ENCODE measurements at places on chromosomes 4 and X.

GRCh38 chr4:2041239-2042130 lies 17.6 kb upstream of the NAT8L start:
- DNase-seq: peak; percentile 74

GRCh38 chr4:138592796-138593195 lies 350.6 kb upstream of the SLC7A11 start:
- DNase-seq: no peak

DNA sequence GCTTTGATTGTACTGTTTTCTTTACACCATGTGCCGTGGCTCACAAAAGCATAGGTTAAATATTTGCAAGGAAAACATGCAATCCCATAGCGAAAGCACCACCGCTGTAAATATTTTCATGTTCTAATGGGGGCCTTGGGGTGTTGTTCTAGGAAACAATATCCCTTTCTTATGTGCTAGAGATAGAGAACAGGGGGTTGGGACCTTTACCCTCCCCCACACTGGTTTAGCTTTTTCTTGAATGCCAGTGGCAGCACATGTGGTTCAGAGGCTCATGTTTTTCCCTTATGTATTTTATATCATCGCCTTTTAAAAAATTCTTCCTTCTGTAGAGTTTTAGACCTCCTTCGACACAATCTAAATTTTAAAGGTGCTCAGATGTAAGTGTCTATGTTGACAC lies 422.6 kb upstream of the TENM3 start:
- no peak for DNase-seq

DNA sequence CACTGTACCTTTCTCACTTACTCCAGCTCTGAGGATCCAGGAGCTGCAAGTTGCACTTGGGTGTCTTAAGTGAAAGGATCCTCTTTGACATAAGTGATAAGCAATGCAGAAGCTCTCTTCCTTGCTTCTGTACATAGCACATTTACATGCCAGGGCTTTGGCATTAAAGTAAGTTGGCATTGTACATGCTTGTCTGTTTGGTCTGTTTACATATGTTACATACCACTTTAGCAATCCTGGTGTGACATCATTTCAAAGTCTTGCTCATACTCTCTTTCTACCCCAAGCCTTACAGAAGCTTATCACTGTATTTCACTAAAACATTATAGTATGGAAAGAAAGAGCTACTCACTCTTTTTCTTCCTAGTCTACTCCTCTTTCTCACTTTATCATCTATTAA lies 2548.3 kb downstream of the ARAP2 start:
- no peak for DNase-seq

DNA sequence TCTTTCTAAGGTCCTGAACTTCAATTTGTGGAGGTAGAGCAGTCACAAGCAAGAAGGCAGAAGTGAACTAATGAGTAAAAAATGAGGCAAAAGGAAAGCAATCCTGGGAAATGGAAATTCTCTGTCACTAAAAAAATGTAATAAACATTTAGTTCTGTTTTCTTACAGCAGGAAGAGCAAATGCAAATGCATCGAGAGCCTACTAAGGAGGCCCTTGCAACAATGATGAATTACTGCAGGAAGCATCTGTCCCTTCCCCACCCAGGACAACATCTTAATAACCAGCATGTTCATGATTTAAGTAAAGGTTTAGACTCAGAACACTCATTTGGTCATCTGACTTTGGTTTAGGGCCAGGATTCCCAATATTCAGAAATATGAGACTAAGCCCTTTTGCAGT lies 341.4 kb upstream of the NOCT start:
- no peak for DNase-seq

- DNase-seq: no peak
Measured at GRCh38 chr4:84666439-84666838, 83.5 kb downstream of the CDS1 start.

DNA sequence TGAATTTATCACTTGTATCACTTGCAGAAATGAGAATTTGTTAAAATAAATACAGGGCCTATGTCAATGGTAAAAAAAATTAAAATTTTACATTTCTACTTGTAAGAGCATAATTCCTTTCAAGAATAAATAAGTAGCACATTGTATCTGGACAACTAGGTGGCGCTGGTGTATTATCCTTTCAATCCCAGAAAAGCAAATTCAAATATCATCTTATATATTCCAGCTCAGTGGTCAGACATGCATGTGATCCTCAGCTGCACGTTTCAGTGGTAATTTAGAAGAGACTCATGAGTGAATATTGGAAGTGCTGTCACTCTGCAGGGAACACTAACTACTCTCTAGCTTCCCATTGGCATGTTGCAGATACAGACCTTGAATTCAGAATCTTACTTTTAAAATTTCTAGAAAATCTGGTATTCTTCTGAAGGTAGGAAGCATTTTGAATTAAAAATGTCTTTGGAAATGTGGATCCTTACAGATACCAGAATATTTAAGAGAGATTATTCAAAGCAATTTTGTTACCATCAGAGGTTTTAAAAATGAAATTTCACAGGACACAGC lies 1414.7 kb upstream of the TENM3 start:
- DNase-seq: peak; percentile 76

DNA sequence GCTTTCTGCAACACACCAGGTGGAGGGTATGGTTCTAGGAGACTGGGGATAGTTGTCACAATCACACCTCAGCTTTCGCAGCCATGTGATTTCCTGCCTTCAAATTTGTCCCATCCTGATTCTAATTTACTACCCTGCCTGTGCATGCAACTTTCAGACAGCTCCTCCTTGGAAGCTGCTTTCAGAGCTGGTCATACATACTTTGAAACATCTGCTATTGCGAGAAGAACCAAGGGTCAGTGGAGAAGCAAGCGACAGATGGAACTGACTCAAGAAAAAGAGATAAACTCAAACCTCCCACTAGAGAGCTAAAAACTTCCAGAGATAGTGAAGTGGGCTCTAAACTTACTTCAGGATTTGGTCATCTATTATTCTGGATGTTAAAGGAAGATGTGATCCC lies 381.7 kb upstream of the FGF13 start:
- no peak for DNase-seq

DNA sequence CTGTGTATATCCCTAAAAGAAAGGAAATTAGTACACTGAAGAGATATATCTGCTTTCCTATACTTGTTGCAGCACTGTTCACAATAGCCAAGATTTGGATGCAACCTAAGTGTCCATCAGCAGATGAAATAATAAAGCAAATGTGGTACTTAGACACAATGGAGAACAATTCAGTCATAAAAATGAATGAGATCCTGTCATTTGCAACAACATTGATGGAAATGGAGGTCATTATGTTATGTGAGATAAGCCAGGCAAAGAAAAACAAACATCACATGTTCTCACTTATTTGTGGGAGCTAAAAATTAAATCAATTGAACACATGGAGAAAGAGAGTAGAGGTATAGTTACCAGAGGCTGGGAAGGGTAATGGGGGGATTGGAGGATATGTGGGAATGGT lies 611.9 kb downstream of the STPG2 start:
- no peak for DNase-seq

DNA sequence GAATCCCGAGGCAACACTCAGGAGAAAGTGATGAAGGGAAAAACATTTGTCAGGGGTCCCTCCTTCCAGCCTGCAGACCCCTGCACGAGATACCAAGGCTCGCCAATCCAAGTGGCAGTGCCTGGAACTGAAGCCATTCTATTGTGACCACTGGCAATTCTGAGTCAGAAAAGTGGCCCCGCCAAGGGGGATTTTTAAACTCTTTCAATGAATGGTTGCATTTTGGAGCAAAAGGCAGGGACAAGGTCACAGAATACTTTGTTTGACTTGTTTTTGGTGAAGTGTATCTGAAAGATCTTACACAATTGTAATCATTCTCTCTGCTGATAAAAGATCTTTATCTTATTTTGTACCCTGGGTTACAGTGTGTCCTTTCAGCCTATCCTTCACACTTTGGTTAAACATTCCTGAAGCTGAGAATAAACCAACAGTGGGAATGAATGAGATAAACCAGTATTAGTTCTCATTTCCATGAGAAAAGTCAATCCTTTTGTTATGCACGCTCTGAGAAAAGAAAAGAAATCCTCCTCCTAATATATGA lies 115.9 kb upstream of the PDLIM3 start:
- DNase-seq: no peak

- no peak for DNase-seq
Measured at GRCh38 chr4:174398728-174399127, 115.0 kb downstream of the CEP44 start.

DNA sequence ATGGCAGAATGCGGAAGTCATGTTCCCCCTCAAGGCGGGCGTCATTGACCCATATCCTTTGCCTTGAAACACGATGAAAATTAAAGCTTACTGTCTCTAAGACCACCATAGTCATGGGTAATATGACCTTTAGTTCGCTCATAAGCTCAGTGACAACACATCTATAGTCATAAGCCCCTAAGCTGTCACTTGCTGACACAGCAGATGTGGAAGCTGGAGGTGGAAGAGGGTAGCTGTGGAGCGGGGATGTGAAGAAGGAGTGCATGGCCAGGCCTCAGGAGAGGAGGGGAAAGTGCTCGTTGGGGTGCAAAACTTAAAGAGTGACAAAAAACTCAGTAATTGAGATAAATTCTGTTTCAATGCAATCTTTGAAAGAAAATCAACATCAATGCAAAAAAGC lies 134.0 kb upstream of the PDLIM3 start:
- no peak for DNase-seq

GRCh38 chr4:150080337-150080736 lies 2.1 kb downstream of the DCLK2 start:
- no peak for DNase-seq

Measured in cerebellar cortex (tissue), 1 donor.